Stimulated activated CD4-positive, alpha-beta T cell treated with anti-CD3 and anti-CD28 coated beads, Interleukin-12 subunit alpha, Interleukin-12 subunit beta, amount 100 ng/mL, for 24 hours (primary cell): ENCODE measurements at places on chromosomes 5 and 9.

- no peak for DNase-seq
Observed at GRCh38 chr5:107887166-107887943, 216.6 kb upstream of the EFNA5 start.

DNA sequence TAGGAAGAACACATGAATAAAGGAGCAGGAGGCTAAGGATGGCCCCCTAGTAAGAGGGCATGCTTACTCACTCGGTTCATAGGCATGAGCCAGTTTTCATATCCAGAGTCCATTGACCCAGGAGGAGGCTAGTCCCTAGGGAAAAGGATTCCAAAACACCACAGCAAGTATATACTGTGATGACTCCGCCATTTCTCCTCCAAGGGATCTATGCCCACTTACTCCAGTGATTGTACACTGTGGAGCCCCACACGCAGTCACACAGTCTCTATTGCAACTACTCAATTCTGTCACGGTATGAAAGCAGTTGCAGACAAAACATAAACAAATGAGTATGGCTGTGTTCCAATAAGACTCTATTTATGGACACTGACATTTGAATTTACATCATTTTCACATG, 117.7 kb upstream of the ALDH1B1 start:
- DNase-seq = no peak

GRCh38 chr5:132877938-132878337, 4.5 kb downstream of the LEAP2 start:
- no peak for DNase-seq

- no peak for DNase-seq
Observed at GRCh38 chr9:128762671-128763449, 8.9 kb downstream of the ZER1 start.

DNA sequence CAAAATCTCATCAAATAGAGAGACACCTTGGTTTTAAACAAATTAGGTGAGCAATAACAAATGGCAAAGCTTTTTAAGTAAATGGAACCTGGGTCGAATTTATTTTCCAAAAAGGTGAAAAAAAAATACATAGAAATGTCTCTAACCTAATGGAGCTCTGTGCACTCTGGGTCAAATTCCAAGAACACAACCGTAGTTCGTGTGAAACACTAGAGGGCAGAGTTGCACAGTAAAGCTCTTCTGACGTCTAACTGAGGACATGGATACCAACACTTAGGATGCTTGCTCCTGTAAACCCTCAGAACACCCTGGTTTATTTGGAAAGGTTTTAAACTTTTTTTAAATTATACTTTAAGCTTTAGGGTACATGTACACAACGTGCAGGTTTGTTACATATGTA, 18.9 kb downstream of the MARCHF11 start:
- no peak for DNase-seq
